ENCODE measurements at places on chromosomes 12 and 14.

- DNase-seq: no peak
Measured at GRCh38 chr12:57754411-57755193, at the start of gene MARCHF9. TSS of gene MARCHF9 (plus strand) at chr12:57755103. CDS start at chr12:57755529, 426 bp downstream.

DNA sequence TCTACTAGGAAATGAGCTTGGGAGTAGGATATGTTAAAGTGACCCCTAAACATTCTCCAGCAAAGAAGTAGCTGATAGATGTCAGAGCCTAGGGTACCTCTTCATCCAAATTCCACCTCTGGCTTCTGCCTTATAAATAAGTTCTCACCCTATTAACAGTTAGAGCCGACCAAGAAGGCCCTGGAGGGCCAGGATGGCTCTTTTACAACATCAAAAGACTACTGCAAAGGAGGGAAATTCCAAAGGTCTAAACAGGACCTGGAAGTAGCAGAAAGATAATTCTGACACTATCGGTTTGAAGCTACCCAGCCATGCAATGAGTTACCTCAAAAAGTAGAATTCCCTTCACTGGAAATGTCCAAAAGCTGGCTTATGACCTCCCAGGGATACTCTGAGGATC is 90.0 kb downstream of the PPM1H start:
- DNase-seq: no peak

DNA sequence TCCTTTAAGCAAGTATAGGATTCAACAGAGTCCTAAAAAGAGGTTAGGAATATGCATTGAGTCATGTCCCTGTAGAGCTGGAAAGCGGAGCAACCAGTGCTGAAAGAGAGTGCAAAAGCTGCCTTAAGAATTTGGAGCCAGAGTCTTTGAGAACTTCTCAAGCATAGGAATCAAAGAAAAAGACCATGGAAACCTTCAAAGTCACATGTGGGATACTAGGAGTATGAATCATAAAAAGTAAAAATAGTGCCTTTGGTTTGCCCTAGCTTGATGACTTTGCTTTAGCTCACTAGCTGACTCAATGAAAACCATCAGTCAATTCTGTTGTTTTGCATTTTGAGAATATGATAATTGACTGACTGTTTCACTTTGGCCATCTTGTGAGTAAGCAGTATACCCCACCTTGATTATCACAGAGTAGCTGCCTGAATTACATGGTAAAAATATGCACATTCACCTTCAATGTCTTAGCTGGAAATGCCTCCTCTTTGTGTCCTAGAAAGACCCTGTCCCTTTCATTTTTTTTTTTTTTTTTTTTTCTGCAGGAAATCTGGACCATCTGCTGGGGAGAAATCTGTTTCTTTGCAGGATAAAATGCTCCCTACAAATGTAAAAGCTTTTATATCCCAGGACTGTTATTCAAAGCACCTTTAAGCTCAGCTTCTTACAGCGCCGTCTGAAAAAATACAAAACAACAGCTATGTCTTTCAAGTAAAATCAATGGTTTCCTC is 248.6 kb upstream of the KRR1 start:
- no peak for DNase-seq

DNA sequence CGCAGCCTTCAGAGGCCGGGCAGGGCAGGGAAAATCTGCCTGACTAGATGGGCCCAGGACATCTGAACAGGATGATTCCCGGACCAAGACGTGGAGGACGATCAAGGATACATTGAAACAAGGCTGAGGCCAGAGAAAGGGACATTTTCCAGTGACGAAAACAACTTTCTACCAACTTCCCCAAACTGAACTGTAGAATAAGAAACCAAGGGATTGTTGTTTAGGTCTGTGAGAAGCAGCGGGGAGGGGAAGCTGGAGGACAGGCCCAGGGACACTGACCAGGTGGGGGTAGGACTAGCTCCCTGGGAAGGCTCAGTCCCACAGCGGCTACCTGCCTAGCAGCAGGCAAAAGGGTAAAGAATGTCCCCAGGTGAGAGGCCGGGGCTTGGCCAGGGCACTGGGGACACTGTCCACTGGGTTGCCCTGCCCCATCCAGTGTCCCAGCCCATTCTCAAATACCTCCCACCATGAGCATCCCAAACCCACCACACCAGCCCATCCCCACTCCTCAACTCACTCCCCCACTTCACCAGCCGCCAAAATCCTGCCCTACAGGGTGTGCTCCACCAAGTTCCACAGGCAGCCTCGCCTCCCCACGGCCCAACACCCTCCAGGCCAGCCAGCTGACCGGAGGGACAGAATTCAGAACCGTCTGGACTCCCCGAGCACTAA is 995 bp downstream of the TNFRSF1A start:
- no peak for DNase-seq

DNA sequence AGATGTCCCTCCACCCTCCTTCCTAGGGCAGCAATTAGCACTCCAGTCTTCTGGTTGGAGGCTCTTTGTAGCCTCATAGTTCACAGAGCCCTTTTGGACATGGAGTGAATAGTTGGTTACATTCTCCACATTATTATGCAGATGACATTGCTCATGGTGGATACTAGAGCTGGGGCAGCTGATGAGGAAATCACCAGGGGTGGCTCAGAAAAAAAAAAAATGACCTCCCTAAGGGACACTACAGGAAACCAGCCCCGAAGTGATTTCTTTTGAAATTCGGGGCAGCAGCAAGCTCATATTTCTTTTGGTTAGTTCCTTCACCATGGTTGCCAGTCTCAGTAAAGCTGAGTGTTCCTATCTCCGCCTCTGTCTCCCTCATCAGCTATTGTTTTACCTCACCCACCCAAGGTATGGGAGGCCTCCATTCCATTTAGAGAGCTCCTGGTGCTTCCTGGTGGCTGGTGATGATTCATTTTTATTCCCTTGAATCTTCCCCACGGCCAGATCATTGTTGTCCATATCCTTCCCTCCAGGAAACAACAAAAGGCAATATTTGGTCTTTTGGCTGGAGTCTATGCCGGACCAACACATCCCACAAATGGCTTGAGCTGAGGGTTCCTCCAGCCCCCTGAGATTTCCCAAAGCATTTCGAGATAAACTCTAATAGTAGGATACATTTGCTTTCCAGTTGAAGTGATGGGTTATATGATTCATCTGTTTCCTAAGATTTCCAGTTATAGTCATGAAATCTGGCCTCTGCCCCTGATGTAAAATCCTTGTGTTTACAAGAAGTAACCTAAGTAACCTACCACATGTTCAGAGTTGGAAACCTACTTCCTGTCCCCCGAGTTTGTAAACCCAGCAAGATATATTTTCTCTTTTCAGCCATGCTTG is 56.2 kb upstream of the NID2 start:
- DNase-seq: no peak

DNA sequence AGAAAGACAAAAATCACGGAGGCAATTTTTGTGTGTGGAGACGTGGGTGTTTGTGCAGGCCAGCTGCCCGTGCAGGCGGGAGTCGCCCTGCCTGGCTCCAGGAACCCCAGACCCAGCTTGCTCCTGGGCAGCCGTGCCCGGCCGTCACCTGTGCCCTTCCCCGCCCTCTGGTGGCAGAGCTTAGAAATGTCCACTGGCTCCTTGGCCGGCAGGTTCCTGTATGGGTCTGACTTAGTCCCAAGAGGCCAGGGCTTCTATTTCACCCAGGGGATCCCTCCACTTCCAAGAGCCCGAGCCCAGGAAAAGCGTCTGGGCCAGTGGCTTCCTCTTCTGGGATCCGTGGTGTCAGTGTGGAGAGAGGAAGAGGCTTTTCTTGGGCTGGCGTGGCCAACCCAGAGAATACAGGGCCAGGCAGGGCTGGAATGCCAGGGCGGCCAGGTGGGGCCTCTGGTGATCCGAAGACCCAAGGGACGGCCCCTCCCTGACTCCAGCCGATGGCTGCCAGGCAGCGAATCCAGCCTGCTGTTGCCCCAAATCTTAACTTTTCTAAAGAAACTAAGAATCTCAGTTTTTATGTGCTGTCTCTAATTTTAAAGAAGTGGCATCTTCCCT is 120.9 kb downstream of the TMEM132C start:
- DNase-seq: no peak

GRCh38 chr14:82422230-82422629 is 888.6 kb upstream of the SEL1L start:
- DNase-seq: no peak

DNA sequence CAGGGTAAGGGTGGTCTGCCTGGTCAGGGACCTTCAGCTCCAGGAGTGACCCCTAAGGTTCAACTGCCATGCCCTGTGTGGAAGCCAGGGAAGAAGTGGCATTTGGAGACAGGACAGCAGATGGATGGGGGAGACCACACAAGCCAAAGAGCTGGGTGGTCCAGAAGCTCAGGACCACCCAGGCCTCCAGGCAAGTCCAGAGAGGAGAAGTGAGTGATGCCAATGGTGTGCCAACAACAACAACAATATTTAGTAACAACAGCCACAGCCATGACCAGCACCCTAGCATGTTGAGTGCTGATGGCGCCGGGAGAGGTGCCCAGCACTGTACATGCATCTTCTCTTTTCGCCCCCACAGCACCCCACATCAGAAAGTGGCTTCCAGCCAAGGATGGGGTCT is 113.7 kb downstream of the ESRRB start:
- no peak for DNase-seq

- no peak for DNase-seq
Measured at GRCh38 chr14:38257507-38257906, 1.6 kb upstream of the CLEC14A start.

DNA sequence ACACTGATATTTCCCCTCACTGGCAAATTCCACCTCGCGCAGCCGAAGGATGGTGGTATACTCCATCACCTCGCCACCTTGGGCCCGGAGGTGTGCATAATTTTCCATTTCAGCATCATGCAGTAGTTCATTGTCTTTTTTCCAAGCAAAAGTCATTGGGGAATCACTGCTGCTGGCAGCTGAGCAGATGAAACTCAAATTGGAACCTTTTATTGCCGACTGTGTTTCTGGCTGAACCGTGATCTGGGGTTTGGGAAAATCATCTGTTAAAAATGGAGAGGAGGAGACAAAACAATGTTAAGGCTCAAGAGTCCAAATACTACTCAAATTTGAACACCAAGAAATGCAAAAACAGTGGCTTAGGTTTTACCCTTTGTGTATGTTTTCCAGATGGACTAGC is 39.7 kb downstream of the LRIG3 start:
- DNase-seq: no peak

GRCh38 chr12:27564612-27565213 is 40.7 kb downstream of the PPFIBP1 start:
- no peak for DNase-seq

DNA sequence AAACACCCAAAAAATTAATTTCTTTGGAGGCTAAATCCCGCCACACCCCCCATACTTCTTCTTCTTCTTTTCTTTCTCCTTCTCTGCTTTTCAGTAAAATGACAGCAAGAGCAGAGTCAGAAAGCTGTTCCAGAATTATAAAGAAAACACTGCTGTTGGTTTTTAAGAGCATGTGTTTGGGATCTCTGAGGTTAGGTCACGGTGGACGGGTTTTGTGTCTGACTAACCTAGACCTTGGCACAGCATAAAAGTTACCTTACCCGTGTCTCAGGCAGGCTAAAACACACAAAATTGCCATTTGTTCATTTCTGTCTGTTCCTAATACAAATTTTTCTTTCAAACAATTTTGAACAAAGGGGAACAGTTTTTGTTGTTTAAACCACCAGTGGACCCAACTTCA is 540.8 kb downstream of the NRXN3 start:
- DNase-seq: no peak

DNA sequence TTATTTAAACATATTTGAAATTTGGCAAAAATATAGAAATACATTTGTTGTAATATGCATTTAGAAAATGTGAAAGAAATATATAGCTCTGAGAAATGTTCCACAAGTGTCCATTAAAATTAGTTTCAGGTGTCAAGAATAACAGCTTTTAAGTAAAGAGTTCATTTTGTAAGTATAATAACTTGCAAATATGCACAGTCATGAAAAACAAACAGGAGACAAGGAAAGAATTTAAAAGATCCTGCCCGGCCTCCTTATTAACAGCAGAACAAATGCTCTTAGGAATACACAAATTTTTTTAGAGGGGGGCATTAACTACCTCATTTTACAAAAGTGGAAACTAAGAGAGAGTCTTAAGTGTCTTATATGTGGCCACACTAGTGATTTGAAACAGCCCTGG is 77.7 kb upstream of the DBX2 start:
- no peak for DNase-seq

GRCh38 chr12:69524755-69525469 is 54.7 kb downstream of the FRS2 start:
- DNase-seq: no peak

DNA sequence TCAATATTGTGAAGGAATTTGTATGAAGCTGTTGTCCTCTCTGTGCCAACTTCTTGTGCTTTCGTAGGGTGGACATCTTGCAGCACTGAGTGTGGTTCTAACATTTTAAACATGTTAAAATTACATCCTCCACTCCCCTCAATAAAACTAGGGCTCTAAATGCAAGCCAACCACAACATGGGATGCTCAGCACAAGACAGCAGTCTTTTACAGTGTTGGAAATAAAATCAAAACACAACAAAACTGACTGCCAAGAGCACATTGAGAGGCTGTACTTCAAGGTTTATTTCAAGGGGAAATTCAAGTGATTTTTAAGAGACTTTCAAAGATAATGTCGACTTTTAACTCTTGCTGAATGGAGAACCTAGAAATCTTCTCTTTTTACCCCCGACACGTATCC is 396.9 kb downstream of the TMTC2 start:
- DNase-seq: no peak

DNA sequence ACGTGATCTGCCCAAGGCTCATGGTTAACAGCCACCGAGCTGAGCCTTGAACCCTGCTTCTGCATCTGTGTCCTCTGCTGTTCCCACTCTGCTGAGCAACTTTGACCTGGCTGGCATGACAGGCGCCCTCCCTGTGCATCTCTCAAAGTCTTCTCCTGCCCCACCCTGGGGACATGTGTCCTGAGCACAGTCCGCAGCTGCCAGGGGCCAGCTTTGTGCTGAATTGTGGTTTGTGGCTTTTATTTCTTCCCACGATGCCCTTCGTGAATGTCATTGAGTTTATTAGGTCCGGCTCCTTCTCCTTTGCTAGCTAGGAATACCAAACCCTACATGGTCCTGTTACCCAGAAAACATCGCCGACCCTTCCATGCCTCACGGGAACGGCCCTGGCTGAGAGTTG is 161.0 kb downstream of the TSPAN9 start:
- DNase-seq: no peak

DNA sequence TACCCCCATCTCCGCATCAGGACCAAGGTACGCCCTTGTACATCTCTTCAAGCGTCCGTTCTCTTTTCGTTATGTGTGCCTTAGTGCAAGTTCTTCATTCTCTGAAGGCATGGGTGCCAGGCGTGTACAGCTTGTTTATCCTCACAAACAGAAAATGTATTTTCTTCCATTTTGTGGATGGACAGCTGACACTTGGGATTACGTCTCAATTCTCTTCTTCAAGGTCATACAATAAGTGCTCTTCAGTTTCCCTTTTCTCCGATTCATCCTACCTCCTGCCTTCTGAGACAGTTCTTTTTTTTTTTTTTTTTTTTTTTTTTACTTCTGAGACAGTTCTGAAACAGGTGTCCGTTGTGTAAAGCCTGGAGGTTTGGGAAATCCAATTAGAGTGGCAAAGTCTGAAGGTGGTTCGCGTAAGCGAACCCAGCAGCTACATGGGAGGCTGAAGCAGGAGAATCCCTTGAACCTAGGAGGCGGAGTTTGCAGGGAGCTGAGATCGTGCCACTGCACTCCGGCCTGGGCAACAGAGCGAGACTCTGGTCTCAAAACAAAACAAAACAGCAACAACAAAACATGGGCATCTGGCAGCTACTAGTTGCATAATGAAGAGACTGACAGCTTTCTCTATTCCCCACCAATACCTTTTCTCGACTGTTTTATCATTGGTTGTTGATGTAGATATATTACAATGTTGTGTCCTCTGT is 734 bp downstream of the COX6A1 start:
- DNase-seq: no peak
